Osteocyte (in vitro differentiated cells): ENCODE measurements at places on chromosomes 2 and 18. TPM values are rescaled to one million over a fixed set of nuclear protein-coding genes. Genes with fewer than 3 reads are reported as not detected.
A peak's percentile ranks its signal among the peaks of the same experiment; 100 is the strongest.

DNA sequence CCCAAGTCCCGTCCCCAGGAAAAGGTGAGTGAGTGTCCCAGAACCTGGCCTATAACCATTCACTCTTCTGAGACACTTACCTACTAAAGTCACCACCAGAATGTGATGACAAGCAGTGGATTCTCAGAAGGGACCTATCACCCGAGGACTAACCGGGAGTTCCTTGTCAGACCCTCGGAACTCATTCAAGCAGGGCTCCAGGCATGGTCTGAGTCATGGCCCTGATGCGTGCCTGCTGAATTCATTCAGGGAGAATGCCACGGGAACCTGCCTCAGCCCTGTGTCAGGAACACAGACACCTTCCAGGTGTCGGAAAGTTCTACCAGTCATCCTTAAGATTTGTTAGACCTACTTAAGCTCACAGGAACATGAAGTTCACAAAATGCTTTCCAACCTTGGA is 29.8 kb downstream of the ALPK2 start:
- no peak for DNase-seq

DNA sequence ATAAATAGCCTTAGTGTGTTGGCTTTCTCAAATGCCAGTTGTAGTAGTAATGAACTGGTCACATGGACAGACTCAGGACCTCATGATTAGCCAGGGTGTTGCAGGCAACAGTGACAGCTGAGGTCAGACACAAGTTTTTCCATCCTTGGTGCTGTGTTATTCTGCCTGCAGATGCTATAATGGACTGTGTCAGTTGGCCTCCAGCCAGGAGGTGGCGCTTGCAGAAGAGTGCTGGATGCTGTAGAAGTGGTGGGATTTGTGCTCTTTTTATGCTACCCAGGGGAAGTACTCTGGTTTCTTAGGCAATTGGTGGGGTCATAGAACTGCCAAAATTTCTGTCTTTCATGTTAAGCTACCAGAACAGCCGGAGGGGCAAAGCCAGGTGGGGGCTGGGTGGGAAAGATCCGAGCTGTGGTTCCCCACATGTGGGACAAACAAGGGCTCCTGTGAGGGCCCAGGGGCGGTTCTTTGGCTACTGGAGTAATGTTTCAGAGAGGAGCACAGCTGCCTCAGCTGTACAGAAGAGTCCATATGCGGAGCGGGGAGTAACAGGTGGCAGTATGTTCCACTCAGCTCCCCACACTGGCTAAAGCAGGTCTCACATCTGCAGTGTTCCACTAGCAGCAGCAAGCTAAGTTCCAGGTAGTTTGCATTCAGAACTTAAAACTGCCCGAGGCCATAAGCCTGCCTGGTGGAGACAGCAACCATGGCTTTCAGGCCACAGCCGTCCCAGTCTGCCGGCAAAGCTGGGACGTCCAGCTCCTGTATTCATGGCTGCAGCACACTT is 104.4 kb downstream of the GULP1 start:
- DNase-seq: no peak

GRCh38 chr2:181554061-181554830 is 97.1 kb downstream of the ITGA4 start:
- DNase-seq: no peak

DNA sequence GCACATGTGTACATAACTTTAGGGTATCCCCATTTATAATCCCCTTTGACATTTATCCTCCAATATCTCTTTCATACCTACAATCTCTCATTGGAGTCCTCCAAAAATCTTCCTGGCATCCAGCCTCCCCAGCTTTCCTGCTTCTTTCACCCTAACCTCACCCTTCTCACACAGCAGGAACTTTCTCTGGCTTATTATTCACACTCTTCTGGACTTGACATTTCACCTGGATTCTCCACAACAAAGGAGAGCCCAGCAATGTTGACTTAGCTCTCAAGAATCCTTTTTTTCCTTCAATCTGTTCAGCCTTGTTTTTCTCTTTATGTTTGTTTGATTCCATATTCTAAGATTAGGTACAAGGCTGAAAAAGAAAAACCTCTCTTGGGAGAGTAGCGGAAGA is 783.6 kb upstream of the ACVR2A start:
- DNase-seq: no peak

DNA sequence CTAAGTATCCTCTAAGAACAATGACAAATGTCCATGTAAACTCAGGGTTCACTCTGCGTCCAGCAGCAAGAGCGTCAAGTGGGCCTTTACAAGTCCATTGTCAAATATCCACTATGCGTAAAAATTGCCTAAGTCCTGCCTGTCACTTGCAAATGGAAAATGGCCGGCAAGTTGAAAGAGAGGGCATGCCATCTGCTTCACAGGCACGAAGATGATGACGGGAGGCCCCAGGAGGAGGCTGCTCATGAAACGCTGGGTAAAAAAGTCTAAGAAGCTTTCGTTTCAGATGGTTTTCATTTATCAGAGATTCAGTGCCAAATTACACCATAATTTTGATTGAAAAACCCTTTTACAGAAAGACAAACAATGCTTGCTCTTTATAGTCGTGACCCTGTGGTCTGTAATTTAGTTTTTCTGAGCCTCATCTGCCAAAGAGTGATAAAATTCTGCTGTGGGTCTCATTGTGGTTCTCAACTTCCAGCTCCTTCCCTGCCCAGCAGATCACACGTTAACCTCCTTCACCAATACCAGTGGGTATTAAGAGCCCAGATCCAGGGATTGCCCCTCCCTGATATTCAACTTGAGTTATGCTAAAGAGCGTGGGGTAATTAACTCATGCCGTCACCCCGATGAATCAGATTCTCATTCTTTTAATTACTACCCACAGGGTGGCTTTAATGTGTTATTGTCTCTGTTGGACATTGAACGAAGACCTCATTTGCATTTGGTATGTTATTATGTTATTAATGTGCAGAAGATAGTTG is 160.2 kb upstream of the ALKAL2 start:
- DNase-seq: no peak

DNA sequence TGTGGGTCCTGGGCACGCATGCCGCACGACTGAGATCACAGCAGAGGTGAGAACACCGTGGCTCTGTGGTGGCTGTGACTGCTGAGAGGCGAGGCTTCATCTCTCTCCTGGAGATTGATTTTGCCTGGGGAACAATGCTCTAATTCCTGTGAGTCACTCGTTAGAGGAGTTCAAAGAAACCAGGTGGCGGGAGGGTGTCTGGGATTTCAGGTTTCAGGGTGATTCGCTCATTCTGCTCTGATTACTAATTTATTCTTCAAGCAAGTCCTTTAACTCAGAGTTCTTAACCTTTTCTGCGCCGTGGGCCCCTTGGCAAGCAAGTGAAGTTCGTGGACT is 56.3 kb downstream of the GLI2 start:
- DNase-seq: no peak

DNA sequence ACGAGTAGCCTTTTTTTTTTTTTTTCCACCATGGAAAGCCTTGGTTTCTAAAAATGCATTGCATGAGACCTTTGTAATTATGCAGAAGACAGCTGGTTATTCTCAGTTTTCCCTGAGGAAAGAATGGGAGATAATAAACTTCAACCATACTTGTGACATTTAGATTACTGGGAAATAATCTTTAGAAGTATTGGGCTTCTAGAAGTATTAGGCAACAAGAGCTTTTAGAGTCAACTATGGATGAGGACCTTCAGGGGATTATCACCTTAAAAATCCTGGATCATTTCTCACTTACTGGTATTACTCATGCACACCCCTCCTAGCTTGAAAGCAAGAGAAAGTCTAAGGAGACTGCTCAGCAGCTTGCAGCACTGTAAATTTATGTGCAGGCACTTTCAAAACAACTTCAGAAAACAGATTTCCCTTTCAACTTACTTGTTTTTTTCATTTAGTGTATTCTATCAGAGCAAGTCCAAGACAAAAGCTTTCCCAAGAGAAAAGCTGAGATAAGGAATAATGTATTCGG is 175.9 kb downstream of the NRXN1 start:
- no peak for DNase-seq

DNA sequence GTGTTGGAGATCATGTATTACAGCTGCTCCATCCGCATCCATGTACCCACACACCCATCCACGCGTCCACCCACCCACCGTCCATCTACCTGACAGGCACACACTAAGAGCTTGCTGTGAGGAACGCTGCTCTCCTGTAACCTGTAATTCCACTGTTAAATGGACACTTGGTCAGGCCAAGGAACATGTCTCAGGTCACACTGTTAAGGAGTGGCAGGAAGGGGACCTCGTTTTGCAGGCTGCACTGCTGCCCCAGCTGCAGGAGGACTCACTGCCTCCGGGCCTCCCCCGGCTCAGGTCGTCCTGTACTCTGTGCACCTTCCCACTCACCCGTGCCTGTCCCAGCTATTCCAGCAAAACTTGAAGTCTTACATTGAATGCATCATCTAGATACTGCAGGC is 170.5 kb downstream of the EIPR1 start:
- DNase-seq: peak; percentile 73

DNA sequence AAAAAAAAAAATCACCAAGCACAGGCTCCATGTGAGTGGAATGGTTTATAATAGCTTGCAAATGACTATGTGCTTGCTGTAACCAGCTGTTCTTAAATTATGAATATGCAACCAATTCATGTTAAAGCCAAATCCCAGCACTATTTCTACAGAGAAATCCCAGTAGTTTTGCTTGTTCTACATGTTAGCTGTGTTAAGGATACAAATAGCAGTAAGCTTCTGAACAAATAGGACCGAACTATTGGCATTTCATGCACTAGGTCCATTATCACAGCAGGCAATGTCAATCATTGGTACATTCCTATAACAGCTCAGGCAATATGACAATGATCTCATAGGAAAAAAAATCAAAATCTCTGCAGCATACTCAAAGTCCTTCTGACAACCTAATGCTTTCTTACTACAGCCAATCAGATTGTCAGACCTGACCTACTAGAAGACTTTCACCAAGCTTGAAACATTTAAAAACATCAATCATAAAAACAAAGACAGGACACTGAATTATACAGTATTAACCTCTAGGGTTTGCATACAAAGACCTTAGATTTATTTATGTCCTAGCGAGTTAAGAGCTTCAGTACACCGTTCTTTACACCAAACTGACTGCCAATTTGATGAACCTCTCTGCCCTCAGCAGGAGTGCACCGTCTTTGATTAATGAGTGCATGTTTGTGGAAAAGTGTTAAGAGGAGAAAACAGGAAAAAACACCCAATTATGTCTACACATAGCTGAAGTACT is 6.4 kb downstream of the BAZ2B start:
- no peak for DNase-seq

GRCh38 chr2:127219171-127220070 is 678 bp downstream of the CYP27C1 start:
- DNase-seq: no peak

DNA sequence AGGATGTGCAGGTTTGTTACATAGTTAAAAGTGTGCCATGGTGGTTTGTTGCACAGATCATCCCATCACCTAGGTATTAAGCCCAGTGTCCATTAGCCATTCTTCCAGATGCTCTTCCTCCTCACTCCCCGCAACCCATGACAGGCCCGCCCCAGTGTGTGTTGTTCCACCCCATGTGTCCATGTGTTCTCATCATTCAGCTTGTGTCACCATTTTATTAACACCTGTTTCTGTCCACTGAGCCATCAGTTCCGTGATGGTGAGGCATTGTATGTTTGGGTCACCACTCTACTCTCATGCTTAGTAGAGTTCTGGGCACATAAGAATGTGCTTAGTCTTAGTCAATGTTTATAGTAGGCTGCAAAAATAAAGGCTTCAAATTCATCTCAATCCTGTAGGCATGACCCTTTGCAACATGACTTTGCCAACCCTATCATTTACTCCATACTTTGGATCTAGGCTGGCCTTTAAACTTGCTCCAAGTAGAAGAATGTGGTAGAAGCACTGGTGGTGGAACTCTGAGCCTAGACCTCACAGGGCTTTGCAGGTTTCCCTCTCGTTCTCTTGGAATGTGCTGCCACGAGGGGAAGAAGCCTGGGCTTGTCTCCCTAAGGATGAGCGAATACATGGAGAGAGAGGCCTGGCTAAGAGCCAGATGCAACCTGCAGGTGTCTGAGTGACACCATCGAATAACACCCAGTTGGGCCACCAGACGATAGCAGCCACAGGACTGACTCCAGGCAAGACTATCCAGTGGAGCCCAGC is 161.5 kb downstream of the NAPG start:
- peak; percentile 46 for DNase-seq

DNA sequence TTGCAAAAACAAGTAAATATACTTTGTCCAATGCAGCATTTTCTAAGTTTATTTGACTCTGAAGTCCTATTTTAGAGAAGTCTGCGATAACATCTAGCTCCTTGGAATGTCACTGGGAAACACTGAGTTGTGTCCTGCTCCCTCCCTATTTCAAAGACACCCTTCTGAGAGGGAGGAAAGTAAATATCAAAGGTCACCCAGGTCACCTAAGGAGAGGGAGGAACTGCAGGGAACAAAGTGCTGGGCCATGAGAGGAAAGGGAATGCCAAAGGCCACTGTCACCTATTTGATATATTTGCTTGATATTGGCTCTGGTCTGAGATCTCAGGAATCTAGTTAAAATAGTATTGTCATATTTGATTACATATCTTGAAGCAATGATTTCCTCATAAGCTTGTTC is 201.3 kb downstream of the GCA start:
- DNase-seq: no peak

GRCh38 chr2:237072067-237072931 is 13.4 kb upstream of the COPS8 start:
- peak; percentile 90 for DNase-seq

The PARD6G gene
- 16.5 and 18.9 TPM in 2 replicates for total RNA-seq

The LAMA1 gene
- total RNA-seq: 0.30 and 0.34 TPM in 2 replicates

The DYNC1I2 gene
- 118 and 127 TPM in 2 replicates for total RNA-seq

The SERPINB4 gene
- total RNA-seq: not detected in 2 replicates

The RGPD4 gene
- total RNA-seq: 0.05 and 0.18 TPM in 2 replicates
